ENCODE measurements at places on chromosomes 2 and 18. TPM values are rescaled to one million over a fixed set of nuclear protein-coding genes. Genes with fewer than 3 reads are reported as not detected.

BOK gene
- 35.1 TPM for total RNA-seq

EMILIN1 gene
- 100 TPM for total RNA-seq

MYO3B gene
- 0.49 TPM for total RNA-seq

DSG1 gene
- 122 TPM for total RNA-seq

DNA sequence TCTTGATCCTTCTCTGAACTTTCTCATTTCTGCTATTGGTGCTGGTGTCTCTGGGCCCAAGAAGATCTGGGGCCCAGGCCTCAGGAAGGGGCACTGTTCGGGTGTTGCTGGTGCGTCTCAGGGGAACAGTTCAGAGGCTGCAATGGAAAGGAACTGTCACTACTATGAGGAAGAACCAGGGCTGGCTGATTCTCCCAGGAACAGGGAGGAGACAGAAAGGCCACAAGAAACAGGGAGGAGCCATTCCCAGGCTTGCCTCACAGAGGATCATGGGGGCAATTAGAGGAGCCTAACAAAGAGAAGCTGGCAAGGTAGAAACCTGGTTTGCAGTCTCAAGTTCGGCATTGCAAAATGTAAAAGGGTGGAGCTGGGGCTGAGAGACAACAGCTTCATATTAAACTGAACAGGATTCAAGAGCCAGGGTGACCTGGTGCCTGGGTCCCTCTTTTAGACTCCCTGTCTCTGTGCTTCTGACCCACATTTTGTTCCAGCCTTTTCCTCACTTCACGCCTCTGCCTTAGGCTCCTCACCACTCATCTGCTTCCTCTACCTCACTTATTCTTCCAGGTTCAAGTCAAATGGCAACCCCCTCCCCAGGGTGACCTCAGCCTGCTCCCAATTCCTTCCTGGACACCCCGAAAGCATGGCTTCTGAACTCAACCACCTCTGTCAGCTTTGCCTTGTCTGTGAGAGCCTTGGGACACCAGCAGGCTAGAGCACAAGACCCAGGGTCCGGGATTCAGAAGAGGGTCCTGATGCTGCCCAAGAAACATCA is 58.4 kb downstream of the GYPC start:
- peak; percentile 89 for DNase-seq

DNA sequence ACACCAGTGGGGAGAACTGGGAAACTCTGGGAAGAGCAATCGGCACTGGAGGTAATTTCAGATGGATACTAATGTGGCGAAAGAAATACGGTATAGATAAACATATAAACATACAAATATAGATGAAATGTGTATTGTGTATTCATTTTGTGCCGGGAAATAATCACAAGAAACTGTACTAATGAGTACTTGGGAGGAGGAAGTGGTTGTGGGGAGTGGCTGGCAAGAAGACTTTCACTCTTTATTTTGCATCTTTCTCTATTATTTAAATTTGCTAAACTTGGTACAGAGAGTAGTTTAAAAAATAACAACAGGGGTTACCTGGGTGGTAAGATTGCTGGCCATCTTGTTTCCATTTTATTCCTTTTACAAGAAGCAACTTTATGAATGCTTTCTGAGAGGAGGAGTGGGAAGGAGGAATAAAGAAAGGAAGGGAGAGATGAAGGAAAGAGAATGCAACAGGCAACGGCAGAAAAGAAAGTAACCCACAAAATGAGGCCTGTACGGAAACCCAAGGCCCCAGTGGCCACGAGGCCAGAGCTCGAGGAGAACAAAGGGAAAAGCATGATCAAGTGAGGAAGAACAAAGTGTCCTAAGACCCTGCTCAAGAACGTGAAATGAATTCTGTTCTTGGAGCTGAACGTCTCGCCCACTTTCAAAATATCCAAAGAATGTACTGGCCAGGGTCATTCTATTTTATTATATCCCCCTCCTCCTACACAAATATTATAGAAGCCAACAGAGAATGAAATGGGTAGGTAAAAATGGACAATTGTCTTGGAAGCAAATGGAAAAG is 45.2 kb downstream of the FAM178B start:
- no peak for DNase-seq

- no peak for DNase-seq
Measured at GRCh38 chr2:170530803-170531564, 184.2 kb upstream of the SP5 start.

DNA sequence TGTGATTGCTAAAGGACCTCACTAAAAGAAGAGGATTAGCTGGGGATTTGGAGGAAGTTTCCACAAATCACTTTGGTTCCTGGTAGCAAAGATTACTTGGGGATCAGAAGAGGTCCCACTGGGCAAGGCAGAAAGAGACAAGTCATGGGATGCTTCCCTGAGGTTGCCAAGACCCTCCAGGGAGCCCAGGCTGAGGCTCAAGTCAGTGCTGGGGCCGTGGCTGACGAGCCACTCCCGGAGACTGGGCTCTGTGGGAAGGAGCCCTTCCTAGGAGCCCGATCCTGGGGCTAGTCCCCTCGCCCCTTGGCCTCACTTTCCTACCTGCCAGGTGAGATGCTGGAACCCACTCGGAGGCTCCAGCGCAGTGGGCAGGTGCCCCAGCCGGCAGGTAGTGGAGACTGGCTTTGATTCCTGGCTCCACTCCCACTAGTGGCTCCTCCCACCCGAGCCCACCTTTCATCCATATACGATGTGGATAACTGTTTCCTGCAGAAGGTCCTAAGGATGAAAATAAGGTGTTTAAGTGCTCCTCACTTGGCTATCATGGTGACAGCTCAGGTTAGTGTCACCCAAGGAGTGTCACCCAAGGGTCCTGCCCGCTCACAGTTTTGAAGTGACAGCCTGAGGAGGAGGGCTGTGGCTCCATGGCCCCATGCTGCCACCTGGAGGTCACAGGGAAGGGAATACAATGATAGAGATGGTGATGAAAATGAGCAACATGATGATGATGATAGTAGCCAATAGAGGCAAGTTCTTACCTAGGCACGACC is 100.5 kb downstream of the CAPN13 start:
- peak; percentile 81 for DNase-seq

DNA sequence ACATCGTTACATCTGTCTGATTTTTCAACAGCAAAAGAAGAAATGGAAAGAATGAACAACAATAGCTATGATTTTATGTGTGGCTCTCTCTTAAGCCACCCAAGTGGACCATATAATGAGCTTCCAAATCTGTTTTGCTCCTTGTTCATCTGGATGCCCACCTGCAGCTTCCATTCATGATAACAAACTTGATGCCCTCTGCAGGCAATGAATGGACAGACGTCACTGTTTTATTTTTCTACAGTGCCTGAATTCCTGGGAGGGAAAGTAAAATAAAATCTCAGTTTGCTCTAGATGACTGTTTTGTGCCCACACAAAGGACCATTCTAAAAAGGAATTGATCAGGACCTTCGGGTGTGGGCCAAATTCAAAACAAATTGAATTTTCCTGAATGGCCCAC is 5.0 kb downstream of the MREG start:
- no peak for DNase-seq

DNA sequence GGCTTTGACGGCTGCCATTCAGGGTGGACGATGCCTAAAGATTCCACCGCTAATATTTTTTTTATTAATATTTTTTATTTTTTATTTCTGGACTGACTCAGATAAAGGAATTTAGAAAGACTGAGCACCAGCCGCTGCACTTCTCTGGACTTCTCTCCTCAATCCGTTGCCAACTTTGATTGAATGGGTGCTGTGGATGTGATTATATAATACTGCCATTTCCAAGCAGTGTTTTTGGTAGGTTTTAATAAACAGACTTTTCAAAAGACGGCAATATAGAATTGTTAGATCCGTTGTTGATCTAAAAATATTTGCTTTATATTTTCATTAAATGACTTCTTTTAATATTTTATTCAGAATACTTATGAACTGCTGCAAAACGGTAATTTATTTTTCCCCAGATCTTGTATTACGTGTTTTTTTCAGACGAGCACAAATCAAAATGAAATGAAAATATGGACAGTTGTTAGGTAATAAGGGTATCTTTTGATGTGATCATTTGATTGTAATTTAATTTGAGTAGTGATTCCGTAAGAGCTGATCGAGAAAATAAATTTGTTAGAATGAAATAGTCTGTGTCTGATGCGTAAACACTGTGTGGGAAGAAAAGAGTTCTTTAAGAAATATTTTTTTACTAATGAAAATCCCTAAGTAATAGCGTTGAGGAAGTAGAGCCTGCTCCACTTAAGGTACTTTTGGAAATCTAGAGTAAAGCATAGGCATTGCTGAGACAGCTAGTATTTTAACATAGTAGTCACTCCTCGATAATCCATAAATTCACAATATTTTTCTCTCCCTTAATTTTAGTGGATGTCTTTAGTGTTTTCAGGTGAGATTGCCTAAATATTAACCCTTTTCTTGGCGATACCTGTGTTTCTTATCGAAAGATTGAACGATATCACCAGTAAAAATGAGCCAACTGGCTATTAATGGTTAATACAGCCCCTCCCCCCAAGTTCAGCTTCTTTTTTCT is 4.4 kb downstream of the POU3F3 start:
- DNase-seq, result no peak

GRCh38 chr2:66437691-66438497 is 3.0 kb downstream of the MEIS1 start:
- no peak for DNase-seq

GRCh38 chr2:141523199-141523598 is 607.6 kb downstream of the LRP1B start:
- DNase-seq, result no peak

DNA sequence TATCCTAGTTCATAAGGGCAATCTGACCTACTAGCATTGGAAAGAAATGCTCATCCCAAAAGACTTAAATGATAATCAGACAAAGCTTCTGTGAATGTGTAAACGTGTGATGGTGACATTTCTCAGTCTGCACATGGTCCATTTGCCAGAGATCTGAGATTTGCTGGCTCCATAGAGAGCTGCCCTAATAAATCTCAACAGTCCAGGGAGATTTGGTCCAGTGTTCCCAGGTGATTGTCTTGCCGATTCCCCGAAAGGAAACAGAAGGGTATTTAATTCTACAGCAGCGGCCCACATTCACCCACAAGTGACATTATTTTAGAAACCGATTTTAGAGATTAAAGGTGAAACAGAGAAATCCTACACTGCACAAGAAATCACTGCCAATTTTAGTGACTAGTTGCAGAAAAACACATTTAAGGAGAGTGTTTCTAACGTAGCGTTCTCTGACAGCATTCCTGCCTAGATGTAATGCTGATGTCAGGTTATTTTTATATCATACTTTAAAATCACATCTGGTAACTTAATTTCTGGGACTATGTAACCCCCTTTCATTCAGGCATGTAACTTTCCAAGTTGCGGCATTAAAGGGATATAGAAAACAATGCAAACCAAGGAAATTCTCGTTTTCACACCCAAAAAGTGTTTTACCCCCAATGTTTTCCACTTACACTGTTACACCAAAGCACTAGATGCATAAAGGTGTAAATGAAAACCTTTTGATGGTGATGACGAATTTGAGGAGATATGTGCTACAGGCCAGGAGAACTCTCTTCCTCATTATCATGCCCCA is 231.9 kb upstream of the FN1 start:
- DNase-seq, result no peak

DNA sequence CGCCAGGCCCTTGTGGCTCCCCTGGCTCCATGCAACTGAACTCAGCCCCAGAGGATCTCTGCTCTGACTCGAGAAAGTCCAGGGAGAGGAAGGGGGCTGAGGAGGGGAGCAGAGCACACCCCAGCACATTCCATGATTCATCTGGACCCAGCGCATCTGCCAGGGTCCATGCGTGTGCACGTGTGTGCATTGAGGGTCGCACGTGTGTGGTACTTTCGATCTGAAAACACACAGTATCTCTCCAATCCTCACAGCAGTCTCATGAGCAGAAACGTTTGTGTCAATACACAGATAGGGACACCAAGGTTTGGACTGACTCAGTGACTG is 146.4 kb upstream of the ID2 start:
- no peak for DNase-seq

GRCh38 chr18:63467699-63468098 is 9.1 kb upstream of the SERPINB5 start:
- no peak for DNase-seq

DNA sequence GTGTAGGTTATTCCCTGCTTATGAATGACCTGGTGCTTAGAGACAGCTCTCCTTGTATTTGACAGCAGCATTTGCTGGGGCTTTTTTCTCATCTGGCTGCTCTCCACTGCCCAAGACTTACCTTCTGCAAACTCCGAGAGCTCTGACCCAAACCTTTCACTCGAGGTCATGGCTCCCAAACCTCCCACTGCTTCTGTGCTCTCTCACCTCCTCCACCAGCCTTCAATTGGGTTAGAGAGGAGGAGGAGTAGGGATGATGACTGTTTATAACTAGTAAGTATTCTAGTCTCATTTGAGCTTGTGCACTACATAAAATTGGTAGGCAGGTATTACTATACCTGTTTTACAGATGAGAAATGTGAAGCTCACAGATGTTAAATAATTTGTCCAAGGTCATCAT is 40.1 kb downstream of the LIMS1 start:
- no peak for DNase-seq

DNA sequence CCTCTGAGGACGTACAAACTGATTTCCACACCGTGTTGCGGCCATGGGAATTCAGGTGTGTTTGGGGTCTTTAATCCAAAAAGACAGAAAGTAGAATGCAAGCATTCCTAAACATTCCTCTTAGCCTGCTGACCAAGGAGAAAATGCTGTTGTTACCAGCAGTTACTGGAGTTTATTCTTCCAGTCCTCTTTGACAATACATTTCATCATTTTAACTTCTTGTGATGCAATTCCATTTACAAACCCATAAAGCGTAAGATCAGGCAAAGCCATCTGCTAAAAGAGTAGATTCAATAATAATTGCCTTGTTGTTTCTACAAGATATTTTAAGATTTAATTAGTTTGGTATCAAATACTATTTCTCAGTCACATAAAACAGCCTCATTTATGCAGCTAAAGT is 32.7 kb downstream of the SPIRE1 start:
- no peak for DNase-seq

- no peak for DNase-seq
Measured at GRCh38 chr18:52617931-52618330, 277.9 kb downstream of the DCC start.

DNA sequence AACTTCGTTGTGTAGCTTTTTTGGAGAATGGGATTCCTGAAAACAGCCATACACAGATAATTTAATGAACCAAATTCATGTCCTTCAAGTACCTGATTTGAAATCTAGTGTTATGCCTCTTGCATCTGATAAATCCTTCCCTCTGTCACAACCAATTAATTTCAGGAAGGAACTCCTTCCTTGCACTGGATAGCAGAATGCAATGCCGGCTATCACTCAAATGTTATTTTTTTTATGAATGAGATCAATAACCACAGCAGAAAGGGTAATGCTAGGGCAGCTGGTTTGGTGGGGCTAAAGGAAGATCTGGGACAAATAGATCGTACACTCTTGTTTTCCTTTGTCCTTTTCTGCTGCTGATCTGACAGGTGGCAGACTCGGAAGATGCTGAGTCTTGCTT is 899.5 kb upstream of the GYPC start:
- no peak for DNase-seq

All from vagina (tissue), 2 donors.